Nephron progenitor cell (in vitro differentiated cells): ENCODE measurements at places on chromosomes 3 and 15.

DNA sequence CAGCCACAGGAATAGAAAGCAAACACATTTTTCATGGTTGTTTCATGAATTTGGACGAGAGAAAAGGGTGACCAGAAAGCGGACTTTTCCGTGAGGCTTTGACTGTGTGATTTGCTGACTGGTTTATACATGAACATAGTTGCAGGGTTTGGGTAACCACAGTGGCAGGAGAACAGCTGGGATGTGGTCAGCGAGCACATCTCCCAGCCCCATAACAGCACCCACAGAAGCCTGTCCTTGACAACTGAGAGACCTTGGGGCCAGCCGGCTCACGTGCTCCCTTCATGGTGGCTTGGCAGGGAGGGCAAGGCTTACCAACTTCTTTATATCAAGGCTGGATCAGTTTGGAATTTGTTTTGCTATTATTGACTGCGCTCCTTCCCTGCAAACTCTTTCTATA is 13.2 kb upstream of the RGMA start:
- DNase-seq, result no peak

- DNase-seq, result no peak
Measured at GRCh38 chr15:76209523-76209922, 101.7 kb downstream of the ETFA start.

- no peak for DNase-seq
Measured at GRCh38 chr3:56919137-56919796, 117.5 kb upstream of the ARHGEF3 start.

DNA sequence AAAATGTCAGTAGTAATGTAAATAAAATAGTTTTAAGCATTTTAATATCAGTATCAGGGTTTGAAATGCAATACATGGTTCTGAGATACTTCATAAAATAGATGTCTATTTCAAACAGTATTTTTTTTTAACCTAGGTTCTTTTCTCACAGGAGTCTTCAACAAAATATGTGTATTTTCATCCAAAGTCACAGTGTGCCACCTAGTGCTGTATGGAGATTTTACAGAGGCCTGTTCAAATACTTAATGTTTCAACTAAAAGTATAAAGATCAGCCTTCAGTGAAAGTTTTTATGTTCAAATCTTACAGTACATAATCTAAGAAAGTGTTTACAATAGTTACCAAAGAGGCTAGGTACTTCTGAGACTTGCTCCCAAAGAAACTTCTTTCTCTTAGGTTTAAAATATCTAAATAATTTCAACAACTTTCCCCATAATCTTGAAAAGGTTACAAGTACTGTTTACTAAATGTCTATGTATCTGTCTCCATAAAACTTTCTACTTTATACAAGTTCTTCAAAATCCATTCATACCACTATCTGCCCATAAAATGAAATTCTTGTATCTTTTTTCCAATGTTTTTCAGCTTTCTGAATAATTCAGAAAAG is 38.3 kb downstream of the SCAPER start:
- DNase-seq, result no peak

- DNase-seq, result no peak
Measured at GRCh38 chr3:78732893-78733292, 1034.9 kb downstream of the ROBO1 start.

DNA sequence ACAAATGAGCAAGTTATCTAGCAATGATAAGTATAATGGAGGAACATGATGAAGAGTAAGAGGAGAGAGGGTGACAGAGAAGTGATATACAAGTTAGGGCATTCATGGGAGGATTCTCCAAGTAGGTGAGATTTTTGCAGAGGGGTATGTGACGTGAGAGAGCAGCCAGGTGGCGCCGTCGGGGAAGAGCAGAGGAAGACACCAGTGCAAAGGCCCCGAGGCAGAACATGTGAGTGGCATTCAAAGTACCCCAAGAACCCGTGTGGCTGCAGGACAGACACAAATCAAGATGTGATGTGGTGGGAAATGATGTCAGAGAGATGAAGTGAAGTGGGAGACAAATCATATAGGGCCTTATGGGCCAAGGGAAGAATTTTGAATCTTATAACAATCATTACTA is 81.8 kb upstream of the GRM7 start:
- DNase-seq, result no peak

- DNase-seq, result no peak
Measured at GRCh38 chr15:91183596-91183995, 83.5 kb downstream of the SV2B start.

GRCh38 chr15:59196416-59196815 is 10.2 kb upstream of the LDHAL6B start:
- DNase-seq, result no peak

- no peak for DNase-seq
Measured at GRCh38 chr3:157204431-157204830, 44.5 kb upstream of the CCNL1 start.

DNA sequence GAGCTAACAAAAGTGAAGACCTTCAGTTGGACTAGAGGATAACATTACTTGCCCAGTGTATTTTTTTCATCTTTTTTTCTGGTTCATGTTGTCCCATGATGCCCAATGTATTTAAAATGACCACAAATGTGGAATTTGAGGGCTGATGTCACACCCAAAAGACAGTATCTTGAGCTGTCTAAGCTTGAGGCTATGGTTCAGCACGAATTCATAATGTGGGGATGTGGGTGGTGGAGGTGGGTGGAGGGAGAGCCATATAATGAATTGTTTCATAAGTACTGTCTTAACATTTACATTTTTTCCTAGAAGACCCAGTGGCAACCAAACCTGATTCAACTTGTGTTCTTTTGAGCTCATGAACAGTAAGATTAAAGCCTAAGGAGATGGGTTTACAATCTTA is 37.5 kb downstream of the CHAC1 start:
- DNase-seq, result no peak

DNA sequence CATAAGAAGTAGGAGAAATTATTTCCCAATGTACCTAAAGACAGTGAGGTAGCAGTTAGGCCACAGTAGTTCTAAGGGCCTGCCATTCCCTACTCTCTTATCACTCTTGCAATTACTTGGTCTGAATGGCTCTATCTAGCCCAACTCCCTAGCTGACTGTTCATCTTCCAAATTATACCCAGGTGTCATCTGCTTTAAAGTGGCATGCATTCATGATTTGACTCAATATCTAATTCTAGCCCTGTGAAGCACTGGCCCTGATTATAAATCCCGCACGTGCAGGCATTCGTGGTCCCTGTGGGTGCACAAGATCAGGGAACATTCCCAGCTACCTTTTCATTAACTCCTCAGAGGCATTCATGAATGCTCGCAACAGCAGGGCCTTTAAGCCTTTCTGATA is 43.1 kb upstream of the ZNF774 start:
- no peak for DNase-seq

DNA sequence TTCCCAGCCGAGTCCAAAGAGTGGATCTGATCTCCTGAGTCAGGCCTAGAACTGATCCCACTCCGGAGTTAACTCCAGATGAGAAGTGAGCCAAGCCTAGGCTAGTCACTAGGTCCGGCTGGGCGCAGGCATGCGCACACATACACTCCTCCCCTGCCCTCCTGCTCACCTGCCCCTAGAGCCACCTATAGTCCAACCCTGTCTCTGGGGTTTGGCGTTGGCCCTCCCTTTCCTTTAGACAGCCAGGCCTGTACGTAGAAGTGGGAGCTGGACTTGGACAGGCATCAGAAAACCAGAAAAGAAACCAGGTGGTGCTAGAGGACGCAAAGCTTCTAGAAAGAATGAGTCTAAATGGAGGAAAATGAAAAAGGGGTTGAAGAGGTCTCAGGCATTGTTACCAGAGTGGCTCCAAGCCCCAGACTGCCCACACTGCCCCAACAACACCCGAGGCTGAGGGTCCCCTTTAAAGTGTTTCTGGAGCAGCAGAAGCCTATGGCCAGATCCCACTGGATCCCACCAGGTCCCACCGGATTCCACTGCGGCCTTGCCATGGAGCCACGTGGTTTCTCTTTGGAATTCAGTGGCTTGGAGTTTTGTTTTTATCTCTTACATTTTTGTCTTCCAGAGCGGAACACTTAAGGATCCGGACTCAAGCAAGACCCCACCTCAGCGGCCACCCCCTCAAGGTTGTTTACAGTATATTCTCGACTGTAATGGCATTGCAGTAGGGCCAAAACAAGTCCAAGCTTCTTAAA is 24.2 kb upstream of the TIMP4 start:
- no peak for DNase-seq

GRCh38 chr3:127491323-127491722 is 99.2 kb downstream of the TPRA1 start:
- DNase-seq, result no peak

DNA sequence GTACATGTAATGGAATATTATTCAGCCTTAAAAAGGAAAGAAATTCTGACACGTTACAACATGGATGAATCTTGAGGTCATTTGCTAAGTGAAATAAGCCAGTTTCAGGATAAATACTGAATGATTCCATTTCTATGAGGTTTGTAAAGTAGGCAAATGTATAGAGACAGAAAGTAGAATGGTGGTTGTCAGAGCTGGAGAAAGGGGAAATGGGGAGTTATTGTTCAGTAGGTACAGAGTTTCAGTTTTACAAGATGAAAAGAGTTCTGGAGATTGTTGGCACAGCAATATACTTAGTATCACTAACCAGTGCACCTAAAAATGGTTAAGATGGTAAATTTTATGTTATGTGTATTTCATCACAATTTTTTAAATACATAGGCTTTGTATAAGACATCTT is 60.6 kb downstream of the USP8 start:
- DNase-seq, result no peak

- no peak for DNase-seq
Measured at GRCh38 chr3:156483426-156483825, 71.5 kb downstream of the SSR3 start.
